ENCODE measurements at places on chromosomes 4 and X. TPM values are rescaled to one million over a fixed set of nuclear protein-coding genes. Genes with fewer than 3 reads are reported as not detected.

The GDPD2 gene
- total RNA-seq: not detected

The FOXR2 gene
- not detected for total RNA-seq

The SPANXD gene
- not detected for total RNA-seq

The DCHS2 gene
- 3.3 TPM for total RNA-seq

The PAGE2 gene
- not detected for total RNA-seq

The PLAC8 gene
- total RNA-seq: 1.4 TPM

DNA sequence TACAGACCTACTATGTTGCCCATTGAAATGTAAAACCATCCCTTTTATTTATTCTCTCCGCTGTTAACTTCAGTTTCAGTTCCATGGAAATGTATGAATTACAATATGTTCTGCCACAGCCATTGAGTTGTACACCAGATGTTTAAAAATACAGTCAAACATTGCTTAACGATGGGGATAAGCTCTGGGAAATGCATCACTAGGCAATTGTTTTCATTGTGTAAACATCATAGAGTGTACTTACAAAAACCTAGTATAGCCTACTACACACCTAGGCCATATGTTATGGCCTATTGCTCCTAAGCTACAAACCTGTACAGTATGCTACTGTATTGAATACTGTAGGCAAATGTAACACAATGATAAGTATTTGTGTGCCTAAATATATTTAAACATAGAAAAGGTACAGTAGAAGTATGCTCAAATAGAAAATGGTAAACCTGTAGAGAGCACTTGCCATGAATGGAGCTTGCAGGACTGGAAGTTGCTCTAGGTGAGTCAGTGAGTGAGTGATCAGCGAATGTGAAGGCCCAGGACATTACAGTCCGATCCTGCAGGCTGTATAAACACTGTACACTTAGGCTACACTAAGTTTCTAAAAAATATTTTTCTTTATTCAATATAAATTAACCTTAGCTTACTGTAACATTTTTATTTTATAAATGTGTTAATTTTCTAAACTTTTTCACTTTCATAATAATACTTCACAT, 2.7 kb upstream of the PF4V1 start:
- no peaks in the 10 kb centered on the region for H3K36me3 ChIP-seq
- H3K4me1 ChIP-seq: peaks cover 7% of the 10 kb centered on the region
- H3K27me3 ChIP-seq: no peaks in the 10 kb centered on the region
- DNase-seq: no peak
- H3K27ac ChIP-seq: no peak overlapping the region
- H3K4me3 ChIP-seq: no peak overlapping the region

DNA sequence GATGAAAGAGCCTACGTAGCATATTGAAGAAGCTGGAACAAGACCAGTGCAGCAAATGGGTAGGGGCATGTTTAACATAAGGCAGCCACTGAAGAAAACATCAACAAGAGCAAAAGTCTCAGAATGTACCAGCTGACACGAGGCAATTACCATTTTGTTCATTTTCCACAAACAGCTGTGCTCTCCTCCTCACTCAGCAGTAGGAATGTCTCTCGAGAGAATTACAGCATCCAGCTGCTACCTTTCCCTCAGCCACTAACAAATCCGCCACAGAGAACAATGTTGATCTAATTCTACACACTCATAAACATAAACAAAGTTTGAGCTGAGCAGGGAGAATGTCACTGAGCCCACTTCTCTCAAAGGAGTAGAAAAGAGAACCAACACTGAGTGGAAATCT, 68.0 kb downstream of the OPHN1 start:
- no peak overlapping the region for H3K27ac ChIP-seq
- H3K4me3 ChIP-seq: no peak overlapping the region
- H3K27me3 ChIP-seq: no peaks in the 10 kb centered on the region
- H3K36me3 ChIP-seq: no peaks in the 10 kb centered on the region
- peaks cover 6% of the 10 kb centered on the region for H3K4me1 ChIP-seq

- no peaks in the 10 kb centered on the region for H3K4me1 ChIP-seq
- H3K4me3 ChIP-seq: no peak overlapping the region
- no peak overlapping the region for H3K27ac ChIP-seq
- H3K27me3 ChIP-seq: no peaks in the 10 kb centered on the region
- H3K36me3 ChIP-seq: no peaks in the 10 kb centered on the region
Observed at GRCh38 chr4:4781936-4782707, 77.3 kb upstream of the MSX1 start.

GRCh38 chrX:24396236-24396930, 35.9 kb downstream of the SUPT20HL1 start:
- H3K36me3 ChIP-seq: no peaks in the 10 kb centered on the region
- no peak for DNase-seq
- H3K27me3 ChIP-seq: no peaks in the 10 kb centered on the region
- no peak overlapping the region for H3K4me3 ChIP-seq
- peak overlapping the region; percentile 70 for H3K27ac ChIP-seq
- H3K4me1 ChIP-seq: no peaks in the 10 kb centered on the region

GRCh38 chrX:42220083-42220482, 296.7 kb upstream of the CASK start:
- no peaks in the 10 kb centered on the region for H3K27me3 ChIP-seq
- no peaks in the 10 kb centered on the region for H3K4me1 ChIP-seq
- H3K36me3 ChIP-seq: no peaks in the 10 kb centered on the region
- no peak for DNase-seq

DNA sequence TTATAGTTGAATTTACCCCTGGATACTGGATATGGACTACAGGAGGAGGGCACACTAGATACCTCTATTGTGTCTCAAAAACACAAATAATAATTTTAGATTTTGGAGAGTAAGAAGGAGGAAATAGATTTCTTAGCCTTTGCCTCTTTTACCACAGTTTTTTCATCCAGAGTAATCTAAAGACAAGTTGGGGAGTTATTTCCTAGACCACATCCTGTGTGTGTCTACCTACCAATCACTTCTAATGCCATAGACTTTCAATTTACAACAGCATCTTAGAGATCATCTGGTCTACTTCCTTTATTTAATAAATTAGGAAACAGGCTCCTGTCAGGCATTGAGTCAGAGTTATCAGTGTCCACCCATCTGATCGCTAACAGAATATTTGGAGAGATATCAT, 191.5 kb downstream of the EDA start:
- no peak for DNase-seq
- no peaks in the 10 kb centered on the region for H3K4me1 ChIP-seq
- no peak overlapping the region for H3K27ac ChIP-seq
- H3K27me3 ChIP-seq: no peaks in the 10 kb centered on the region
- H3K36me3 ChIP-seq: no peaks in the 10 kb centered on the region

DNA sequence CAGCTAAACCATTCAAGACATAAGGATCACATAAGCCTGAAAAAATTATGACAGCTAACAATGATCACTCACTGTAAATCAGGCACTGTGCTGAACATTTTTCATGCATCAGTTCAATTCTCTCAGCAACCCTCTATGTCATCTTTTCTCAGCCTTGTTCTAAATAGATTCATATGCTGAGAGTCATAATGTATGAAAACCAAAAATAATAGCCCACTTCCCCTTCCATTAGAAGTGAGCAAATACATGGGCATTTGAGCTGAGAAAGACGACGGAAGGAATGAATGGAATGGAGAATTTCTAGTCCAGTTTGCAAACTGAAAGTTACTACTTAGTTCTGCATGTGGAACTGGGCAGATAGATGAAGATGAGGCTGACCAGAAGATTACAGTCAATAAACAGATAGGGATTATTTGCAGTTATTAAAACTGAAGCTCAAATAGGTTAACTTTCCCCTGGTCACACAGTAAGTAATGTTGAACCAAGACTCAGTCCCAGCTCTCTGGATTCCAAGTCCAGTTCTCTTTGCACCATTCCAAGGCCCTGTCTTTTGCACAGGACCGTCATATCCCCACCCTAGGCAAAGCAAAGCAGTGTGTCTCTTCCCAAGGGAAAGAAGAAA, 1.6 kb upstream of the SH3RF1 start:
- no peaks in the 10 kb centered on the region for H3K36me3 ChIP-seq
- no peaks in the 10 kb centered on the region for H3K27me3 ChIP-seq
- DNase-seq: no peak
- no peak overlapping the region for H3K4me3 ChIP-seq
- H3K4me1 ChIP-seq: peaks cover 20% of the 10 kb centered on the region

- no peak overlapping the region for H3K4me3 ChIP-seq
- DNase-seq: no peak
- H3K36me3 ChIP-seq: no peaks in the 10 kb centered on the region
- no peak overlapping the region for H3K27ac ChIP-seq
Observed at GRCh38 chr4:621296-622070, 3.9 kb upstream of the PDE6B start.
